KBM-7 (cell line): ENCODE measurements at places on chromosomes 13 and 19.

- DNase-seq: no peak
These were observed at the start of gene IFNL4 for GRCh38 chr19:39248806-39249205. Gene IFNL4, minus strand, starts transcription at chr19:39248856.

DNA sequence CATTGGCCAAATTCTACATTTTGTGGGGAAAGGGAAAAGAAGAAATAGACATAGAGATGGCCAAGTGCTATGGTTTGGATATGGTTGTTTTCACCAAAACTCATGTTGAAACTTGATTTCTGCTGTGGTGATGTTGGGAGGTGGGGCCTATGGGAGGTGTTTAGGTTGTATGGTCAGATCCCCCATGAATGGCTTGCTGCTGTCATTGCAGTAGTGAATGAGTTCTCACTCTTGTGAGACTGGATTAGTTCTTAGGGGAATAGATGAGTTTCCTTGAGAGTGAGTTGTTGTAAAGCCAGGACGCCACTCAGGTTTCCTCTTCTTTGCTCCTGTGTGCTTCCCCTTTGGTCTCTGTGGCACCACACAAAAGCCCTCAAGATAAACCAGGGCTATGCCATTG is 242.6 kb upstream of the RFC3 start:
- no peak for DNase-seq

- no peak for DNase-seq
These were observed 86.5 kb downstream of the TNFSF11 start for GRCh38 chr13:42660333-42660965.

DNA sequence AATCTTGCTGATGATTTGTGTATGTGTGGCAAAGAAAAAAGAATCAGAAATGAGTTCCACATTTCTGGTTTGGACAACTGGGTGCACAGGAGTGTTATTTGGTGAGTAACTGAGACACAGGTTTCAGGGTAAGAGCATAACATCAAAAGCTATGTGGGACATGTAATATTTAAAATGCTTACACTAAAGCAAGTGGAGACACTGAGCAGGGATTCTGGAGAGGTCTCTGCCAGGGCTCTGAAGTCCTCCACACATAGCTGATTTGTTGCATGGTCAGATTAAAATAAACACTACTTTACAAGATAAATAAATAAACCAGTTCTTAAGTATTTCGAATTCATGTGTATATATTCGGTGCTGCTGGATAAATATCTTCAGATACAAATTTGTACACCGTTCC is 16.3 kb upstream of the PEG3 start:
- no peak for DNase-seq
